ENCODE measurements at places on chromosomes 12 and 14.

GRCh38 chr12:47079468-47079980 lies at the start of the genes AMIGO2 and PCED1B:
Gene AMIGO2 (minus strand): TSS chr12:47079959. CDS start chr12:47079002, 957 bp downstream.
Gene PCED1B (plus strand): TSS chr12:47079621. CDS start chr12:47235064, 155,443 bp downstream.
- peaks cover 25% of the 10 kb centered on the region for H3K4me1 ChIP-seq
- peak within 1 kb of the TSS; percentile 74 for H3K27ac ChIP-seq
- H3K4me3 ChIP-seq = peak within 1 kb of the TSS; percentile 88
- H3K27me3 ChIP-seq = no peaks in the 10 kb centered on the region
- DNase-seq = peak; percentile 84

- no peak overlapping the region for H3K27ac ChIP-seq
- no peak for DNase-seq
- no peaks in the 10 kb centered on the region for H3K36me3 ChIP-seq
- no peak overlapping the region for H3K4me3 ChIP-seq
- H3K27me3 ChIP-seq = no peaks in the 10 kb centered on the region
Measured at GRCh38 chr14:68590201-68590522, 202.7 kb downstream of the ZFP36L1 start.

GRCh38 chr14:51014625-51015024 lies 70.3 kb upstream of the PYGL start:
- no peaks in the 10 kb centered on the region for H3K4me1 ChIP-seq
- H3K36me3 ChIP-seq = no peaks in the 10 kb centered on the region
- DNase-seq = no peak
- no peak overlapping the region for H3K27ac ChIP-seq
- H3K4me3 ChIP-seq = no peak overlapping the region

- no peak for DNase-seq
- no peaks in the 10 kb centered on the region for H3K36me3 ChIP-seq
- H3K4me1 ChIP-seq = peaks cover 47% of the 10 kb centered on the region
- H3K27me3 ChIP-seq = no peaks in the 10 kb centered on the region
- no peak overlapping the region for H3K4me3 ChIP-seq
Measured at GRCh38 chr14:61476105-61476753, 154.8 kb downstream of the PRKCH start.

GRCh38 chr14:56331592-56332216 lies 213.5 kb downstream of the PELI2 start:
- H3K36me3 ChIP-seq = no peaks in the 10 kb centered on the region
- H3K4me1 ChIP-seq = peaks cover 5% of the 10 kb centered on the region
- no peak for DNase-seq
- H3K27me3 ChIP-seq = no peaks in the 10 kb centered on the region

DNA sequence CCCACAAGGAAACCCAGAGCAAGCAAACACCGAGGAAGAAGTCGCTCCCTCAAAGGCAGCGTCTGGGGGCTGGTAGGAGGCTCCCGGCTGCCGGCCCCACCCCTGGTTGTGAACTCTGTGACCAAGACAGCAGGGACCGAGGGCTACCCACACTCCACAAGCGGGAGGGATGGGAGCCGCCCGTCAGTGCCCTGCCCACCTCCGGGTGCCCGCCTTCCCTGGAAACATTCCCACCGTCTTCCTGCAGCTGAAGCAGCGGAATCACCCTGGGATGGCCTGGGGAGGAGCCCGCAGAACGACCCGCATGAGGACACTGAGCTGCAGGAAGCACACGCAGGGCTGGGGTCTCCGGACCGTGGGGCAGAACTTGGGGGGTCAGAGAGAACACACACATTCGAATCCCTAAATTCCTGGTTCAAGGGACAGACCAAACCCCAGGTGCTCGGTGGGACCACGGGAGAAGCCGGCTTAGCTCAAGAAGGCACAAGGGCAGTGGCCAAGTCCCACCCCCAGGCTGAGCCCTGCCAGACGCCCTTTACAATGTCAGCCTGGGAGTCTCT lies 33.5 kb upstream of the C14orf180 start:
- no peak overlapping the region for H3K4me3 ChIP-seq
- H3K36me3 ChIP-seq = no peaks in the 10 kb centered on the region
- H3K4me1 ChIP-seq = no peaks in the 10 kb centered on the region
- H3K27me3 ChIP-seq = no peaks in the 10 kb centered on the region
